ENCODE measurements at places on chromosomes 7 and 10.

DNA sequence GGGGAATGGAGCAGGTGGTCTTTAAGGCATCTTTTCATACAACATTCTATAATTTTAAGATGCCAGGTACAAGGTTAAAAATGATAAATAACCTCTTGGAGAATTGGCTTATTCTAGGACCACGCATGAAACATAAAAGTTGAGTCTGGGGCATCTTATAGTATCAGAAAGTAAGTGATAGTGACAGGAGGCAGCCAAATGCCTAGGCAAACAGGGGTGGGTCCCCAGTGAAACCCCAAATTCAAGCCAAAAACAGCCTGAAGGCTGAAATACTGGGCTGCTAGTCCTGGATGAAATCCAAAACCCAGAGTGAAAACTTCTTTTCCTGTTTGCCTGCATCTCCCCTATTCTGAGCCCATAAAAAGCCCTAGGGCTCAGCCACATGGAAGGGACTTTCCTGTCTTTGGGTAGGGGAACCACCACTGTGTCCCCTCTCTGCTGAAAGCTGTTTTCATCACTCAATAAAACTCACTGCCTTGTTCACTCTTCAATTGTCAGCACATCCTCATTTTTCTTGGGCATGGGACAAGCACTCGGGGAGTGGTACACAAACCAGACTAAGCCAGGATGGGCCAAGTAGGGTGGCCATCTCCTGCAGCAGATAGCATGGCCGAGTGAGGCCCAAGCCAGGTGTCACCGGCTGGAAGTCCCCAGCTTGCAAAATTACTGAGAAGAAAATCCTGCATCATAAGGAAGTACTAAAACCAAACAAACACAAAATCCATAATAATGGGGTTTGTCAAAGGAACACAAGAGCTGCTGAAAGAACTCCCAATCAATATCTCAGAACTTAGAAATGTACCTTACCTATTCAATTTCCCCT is 241.6 kb upstream of the GALNT17 start:
- no peak for DNase-seq

DNA sequence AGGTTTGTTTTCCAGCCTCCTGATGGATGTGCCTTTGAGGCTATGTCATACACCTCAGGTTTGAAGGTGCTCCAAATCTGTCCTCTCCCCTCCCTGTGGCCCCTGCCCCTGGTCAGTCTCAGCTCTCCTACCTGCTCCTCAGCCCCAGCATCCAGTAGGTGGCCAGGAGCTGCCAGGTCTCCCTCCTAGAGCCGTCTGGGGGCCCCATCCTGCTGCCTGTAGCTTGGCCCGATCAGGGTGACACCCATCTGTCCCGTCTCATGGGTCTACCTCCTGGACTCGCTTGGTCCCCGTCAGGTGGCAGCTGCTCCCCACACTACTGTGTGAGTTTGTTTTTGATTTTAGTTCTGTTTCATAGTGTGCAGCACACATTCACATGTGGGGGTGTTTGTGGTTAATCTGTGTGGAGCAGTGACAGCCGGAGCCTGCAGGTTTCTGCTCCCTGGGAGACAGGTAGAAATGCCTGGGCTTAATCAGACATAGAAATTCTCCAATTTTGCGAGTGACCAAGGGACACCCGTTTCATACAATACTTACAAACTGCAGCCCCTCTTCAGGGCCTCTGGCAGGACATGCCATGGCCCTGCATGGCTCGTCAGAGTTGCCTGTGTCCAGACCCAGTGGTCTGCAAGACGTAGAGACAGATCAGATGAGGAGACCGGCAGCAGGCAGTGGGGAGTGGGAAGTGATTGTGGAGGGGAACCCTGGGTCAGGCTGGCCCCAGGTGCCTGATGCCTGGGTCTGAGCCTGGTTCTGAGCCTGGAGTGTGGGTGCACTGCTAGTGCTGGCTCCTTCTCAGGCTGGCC is 17.1 kb downstream of the ADCY1 start:
- DNase-seq: peak; percentile 60

GRCh38 chr10:86504510-86504909 is 17.1 kb downstream of the WAPL start:
- no peak for DNase-seq

DNA sequence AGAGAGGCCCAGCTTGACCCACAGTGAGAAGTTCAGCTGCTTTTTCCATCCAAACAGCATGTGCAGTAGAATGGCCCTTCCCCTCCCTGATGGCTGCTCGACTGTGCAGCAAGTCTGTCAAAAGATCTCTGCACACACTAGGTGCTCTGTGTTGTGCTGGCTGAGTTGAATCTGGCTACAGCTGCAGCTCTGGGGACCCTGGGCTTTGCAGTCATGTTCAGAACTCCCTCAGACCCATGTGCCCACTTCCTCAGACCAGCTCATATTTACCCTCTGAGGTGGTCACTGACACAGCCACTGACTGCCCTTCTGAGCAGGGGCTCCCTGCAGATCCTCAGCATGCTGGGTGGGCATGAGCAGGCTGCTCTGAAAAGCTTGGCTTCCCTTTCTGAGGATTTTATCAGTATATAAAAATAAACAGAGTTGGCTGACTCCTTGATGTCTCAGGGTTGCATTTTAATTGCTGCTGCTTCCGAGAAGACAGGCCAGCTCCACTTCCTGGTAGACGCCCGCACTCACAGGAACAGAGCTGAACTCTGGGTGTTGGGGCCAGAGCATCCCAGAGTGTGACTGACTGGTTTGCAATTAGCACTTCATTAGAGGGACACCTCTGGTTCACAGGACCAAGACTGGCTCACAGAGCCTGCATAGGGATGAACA is 507.9 kb downstream of the RPS24 start:
- DNase-seq: no peak

DNA sequence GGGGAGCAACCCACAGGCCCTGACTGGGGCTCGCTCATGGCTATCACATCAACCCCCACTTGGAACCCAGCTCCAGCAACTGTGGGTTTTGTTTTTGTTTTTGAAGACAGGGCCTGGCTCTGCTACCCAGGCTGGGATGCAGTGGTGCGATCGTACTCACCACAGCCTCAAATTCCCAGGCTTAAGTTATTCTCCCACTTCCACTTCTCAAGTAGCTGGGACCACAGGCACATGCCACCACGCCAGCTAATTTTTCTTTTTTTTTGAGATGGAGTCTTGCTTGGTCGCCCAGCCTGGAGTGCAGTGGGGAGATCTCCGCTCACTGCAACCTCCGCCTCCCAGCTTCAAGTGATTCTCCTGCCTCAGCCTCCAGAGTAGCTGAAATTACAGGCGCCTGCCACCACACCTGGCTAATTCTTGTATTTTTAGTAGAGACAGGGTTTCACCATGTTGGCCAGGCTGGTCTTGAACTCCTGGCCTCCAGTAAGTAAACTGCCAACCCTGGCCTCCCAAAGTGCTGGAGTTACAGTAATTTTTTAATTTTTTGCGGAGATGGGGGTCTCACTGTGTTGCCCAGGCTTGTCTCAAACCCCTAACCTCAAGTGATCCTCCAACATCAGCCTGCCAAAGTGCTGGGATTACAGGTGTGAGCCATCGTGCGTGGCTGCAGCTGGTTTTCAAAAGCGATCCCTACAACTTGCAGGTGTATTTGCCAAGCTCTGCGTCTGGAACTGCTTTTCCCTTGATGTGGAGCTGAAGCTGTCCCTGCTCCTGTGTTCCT is 228.7 kb downstream of the SKIDA1 start:
- DNase-seq: no peak

- DNase-seq: no peak
Observed at GRCh38 chr7:108375668-108376067, 80.6 kb downstream of the NRCAM start.

DNA sequence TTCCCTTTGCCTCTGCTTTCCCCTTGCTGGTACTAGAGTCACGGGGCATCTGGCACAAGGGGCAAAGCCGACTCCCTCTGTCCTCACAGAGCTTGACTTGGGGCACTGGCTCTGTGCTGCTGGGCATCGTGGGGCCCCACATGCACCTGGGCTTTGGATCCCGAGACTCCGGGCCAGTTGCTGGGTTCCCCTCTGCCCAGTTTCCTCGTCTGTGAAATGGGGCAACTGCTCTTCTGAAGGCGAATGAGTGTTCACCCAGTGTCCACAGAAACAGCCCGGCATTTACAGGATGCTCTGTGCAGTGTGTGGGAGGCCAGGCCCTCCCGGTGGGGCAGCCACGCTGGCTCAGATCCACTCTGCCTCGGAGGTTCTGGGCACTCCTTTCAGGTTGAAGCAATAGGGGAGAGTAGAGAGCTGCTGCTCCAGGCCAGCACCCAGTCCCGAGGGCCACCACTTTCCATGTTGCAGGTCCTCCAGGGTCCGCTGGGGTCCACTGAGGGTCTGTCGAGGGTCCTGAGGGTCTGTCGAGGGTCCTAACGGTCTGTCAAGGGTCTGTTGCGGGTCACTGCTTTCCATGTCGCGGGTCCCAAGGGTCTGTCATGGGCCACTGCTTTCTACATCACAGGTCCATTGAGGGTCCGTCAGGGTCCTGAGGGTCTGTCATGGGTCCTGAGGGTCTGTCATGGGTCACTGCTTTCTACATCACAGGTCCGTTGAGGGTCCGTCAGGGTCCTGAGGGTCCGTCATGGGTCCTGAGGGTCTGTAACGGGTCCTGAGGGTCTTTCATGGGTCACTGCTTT is 103.6 kb downstream of the VIPR2 start:
- DNase-seq: peak; percentile 62

DNA sequence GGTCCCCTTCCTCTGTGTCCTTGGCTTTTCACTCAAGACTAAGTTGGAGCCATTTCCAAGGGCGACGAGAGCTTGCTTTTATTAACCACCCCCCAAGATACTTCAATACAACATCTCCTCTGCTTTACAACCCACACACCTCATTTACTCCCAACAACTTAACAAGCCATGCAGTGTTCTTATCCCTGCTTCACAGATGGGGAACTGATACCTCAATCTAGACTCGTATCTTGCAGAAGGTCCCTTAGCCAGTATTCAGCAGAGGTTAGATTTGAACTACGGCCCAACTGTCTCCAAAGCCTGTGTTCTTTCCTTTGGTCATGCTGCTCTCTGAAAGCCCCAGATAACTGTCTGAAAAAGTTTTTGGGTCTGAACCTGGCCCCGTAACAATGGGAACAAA is 444.8 kb downstream of the GRID1 start:
- no peak for DNase-seq

- no peak for DNase-seq
Observed at GRCh38 chr7:140564643-140565042, 76.0 kb downstream of the DENND2A start.

- DNase-seq: no peak
Observed at GRCh38 chr7:100859856-100860255, 7.3 kb upstream of the TRIP6 start.

- no peak for DNase-seq
Observed at GRCh38 chr7:128854396-128854795, 8.3 kb upstream of the ATP6V1F start.

GRCh38 chr7:9181356-9181755 is 747.9 kb downstream of the NXPH1 start:
- DNase-seq: no peak

DNA sequence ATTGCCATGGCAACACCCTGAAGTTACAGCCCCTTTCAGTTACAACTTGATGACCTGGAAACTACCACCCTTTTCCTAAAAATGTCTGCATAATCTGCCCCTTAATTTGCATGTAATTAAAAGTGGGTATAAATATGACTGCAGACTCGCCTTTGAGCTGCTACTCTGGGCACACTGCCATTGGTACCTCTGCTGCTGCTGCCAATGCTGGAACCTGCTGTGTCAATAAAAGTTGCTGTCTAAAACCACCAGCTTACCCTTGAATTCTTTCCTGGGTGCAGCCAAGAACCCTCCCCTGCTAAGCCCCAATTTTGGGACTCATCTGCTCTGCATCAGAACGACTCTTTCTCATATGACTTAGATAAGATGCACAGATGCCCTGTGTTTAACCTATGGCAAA is 10.2 kb upstream of the FRA10AC1 start:
- DNase-seq: no peak

- DNase-seq: no peak
Observed at GRCh38 chr10:34178756-34179155, 636.3 kb downstream of the PARD3 start.

DNA sequence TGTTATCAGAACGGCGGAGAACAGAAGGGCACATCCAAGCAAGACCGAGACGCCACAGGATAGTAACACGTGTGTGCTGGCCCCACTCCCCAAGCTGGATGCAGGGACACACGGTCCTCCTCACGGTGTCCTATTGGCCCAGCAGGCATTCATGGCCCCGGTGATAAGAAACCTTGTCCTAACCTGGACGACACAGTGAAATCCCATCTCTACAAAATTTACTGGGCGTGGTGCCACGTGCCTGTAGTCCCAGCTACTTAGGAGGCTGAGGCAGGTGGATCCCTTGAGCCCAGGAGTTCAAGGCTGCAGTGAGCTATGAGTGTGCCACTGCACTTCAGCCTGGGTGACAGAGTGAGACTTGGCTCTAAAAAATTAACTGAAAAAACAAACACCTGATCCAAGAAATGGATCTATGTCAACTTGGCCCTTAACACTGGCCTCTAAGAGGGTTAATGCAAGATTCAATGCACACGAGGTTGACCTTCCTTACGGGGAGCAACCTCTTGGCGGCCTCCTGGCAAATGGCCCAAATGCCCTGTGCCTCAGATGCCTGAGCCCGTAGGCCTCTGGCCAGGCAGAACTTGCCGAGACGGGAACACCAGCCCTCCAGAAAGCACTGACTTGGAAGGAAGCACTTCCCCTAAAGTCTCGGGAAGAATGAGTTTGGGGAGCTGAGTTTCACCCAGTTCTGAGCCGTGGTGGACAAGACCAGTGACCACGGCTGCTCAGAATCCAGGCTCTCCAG is 72.3 kb downstream of the ZRANB1 start:
- DNase-seq: no peak

- no peak for DNase-seq
Observed at GRCh38 chr7:17328641-17329040, 30.2 kb downstream of the AHR start.

DNA sequence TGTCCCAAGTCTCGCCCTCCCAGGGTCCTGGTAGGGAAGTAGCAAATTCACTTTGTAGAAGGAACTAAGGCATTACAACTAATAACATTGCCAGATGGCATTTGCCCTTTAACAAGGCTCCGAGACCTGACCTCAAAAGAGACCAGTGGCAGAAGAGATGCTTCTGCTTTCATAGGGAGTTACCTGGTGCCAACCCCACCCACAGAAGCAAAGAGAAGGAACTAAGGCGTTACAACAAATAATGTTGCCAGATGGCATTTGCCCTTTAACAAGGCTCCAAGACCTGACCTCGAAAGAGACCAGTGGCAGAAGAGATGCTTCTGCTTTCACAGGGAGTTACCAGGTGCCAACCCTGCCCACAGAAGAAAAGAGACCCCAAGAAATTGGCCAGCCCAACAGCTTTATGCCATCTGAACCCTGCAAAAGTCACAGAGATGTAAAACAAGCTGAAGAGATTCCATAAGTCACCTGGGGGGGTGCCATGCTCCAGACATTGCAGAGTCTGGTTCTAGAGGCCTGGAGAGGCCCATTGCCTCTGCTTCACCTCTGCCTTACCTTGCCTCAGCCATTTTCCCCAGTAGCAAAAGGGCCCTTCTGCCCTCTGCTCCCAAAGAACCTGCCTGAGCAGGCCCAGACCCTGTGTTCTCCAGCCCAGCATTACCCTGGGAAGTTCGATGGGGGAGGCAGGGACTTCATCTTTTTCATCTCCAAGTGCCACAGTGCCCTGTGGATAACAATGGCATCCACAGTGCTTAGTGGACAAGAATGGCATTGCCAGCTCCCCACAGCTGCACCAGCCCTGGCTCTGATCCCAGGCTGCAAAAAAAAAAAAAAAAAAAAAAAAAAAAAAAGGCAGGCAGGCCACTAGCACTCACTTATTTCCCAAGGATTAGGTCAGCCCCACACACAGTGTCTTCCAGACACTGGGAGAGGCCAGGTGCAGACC is 179.5 kb upstream of the PLXNA4 start:
- DNase-seq: no peak

Measured in type B pancreatic cell (in vitro differentiated cells).